ENCODE measurements at places on chromosomes 11 and 22.

DNA sequence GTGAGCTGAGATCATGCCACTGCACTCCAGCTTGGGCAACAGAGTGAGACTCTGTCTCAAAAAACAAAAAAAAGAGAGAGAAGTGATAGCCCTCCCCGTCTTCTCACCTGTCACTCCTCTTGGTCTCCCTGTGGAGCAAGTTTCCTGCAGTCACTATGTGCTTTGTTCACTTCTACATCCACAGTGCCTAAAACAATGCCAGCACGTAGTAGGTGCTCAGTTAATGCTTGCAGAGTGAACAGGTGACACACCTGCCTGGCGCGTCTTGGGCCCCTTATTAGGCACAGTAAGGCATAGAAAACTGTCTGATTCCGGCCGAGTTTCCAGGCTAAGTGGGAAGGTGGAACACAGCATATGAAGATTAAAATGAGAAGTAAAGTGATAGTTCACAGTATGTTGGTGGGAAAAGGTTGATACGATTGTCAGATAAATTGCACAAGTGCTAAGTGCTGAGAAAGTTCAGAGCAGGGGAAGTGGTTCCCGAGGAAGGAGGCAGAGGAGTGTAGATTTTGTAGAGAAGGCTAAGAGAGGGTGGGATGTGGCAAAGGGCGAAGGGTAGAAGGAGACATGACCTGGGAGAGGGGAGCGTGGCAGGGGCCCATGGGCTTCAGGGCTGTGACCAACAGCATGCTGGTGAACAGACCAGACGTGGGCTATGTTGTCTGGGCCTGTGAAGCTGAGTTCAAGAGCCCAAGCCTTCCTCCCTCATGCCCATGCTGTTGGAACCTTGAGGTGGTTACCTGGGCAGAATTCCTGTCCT, 41.9 kb downstream of the BCR start:
- no peak for DNase-seq

GRCh38 chr11:96088914-96089313, 165.0 kb upstream of the MTMR2 start:
- no peak for DNase-seq

DNA sequence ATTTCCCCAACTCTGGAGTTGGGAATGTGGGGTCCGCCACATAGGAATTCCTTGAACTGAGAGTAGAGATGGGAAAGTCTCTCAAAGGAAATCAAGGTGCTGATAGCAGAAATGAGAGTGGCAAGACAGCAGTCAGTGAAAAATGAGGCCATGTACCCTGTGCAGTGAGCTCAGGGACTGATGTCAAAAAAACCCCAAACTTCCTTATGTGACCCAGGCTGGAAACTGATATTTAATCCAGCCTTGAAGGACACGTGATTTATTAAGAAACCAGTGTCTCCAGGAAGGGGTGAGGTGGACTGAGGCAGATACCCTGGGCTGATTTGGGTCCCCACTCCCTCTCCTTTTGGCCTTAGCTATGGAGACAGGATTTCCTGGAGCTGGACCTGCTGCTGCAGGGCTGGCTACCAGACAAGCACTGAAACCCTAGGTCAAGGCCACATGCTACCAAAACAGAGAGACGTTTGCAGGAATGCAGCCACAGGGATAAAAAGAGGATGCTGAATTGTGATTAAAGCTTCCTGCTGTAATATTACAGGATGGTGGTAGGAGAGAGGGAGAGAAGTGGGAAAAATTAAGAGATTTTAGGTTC, 25.3 kb upstream of the FCHSD2 start:
- no peak for DNase-seq

GRCh38 chr11:69641681-69642548, 959 bp downstream of the CCND1 start:
- DNase-seq, result no peak

GRCh38 chr22:34105461-34106062, 185.3 kb upstream of the LARGE1 start:
- no peak for DNase-seq

DNA sequence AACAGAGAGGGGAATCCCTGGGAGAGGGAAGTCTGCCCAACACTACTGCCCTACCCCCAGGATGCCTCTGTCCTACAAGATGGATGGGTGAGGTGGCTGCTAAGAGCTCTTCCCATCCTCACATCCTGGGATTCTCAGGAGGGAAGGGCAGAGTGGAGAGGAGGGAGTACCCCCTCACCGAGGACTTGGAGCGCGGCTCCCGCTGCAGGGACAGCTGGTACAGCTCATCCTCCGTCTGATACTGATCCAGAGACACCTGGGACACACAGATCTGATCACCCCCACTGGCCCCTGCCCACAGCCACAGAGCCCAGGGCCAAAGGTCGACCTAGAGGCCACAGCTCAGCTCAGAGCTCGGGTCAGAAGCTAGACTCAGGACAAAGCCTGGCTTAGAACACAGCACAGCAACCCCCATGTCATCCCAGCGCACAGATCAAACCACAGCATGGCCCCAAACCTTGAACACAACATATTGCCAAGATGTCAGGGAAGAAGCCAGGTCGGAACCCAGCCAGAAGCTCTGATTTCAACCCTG, 8.2 kb downstream of the RASGRP2 start:
- no peak for DNase-seq

GRCh38 chr11:70699294-70700221, 301.2 kb downstream of the CTTN start:
- DNase-seq, result no peak
